Natural killer cell treated with Interleukin-12 subunit alpha and Interleukin-12 subunit beta and Interleukin-15 and Interleukin-18, amount 100 ng/mL, for 72 hours (primary cell): ENCODE measurements at places on chromosomes 3 and 15.

DNA sequence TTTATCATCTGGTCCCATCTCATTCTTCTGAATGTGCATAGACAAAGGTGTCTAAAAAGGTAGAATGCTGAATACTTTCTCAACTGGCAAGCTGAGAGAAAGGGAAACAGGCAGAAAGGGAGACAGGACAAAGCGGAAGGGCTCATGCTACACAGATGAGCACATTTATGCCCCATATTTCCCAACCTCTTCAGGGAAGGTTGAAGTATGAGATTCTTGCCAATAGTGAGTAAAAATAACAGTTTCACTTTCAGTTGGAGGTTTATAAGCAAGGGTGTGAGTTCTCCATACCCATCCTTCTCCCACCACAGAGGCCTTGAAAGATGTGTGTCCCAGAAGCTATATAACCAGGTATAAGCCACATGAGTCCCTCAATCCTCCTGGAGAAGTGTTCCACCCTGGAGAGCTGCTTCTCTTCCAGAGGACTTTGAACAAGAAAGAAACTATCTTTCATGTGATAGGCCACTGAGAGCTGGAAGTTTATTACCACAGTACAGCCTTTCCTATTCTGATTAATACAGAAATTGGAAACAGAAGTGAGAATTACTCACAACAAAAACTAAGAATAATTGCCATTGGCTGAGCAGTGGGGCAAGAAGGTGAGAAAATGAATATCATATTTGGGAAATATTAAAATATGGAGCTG is 709.4 kb upstream of the NR2F2 start:
- DNase-seq: peak; percentile 68

GRCh38 chr15:98931004-98931403 is 76.6 kb downstream of the PGPEP1L start:
- no peak for DNase-seq

DNA sequence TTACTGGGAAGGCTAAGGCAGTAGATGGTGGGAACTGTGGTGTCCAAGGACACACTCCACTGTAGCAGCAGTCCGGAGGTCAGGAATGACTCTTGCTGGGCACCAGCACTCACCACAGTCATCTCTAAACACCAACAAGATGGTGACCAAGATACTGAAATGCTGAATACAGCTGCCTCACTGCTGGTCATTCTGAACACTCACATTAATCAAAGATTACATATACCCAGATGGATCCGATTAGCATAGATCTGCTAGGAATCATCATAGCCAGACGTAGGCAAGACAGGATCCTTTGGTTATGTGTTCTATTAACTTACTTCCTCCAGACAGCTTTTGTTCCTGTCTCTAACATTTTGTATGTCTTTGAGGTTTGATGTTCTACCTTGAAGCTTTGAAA is 134.9 kb upstream of the BFSP2 start:
- no peak for DNase-seq

DNA sequence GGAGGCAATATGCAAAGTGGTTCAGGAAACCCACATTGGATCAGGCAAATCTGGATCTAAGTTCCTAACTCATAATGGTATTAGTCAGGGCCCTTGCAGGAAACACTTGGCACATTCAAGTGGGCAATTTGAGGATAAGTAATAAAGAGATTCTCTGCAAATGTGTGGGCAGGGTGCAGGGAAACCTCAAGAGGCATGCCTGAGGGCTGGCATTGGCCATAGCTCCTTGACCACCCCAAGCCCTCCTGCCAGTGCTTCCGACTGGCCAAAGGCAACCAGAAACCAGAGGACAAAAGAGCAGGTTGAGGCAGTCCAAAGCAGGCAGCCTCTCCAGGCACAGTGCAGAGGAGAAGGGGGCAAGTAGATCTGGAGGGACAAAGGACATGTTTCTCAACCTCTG is 130.8 kb upstream of the SNTN start:
- no peak for DNase-seq

- no peak for DNase-seq
Measured at GRCh38 chr3:50341537-50341936, 901 bp upstream of the RASSF1 start.

- DNase-seq: no peak
Measured at GRCh38 chr3:178705925-178706324, 169.7 kb downstream of the KCNMB2 start.

DNA sequence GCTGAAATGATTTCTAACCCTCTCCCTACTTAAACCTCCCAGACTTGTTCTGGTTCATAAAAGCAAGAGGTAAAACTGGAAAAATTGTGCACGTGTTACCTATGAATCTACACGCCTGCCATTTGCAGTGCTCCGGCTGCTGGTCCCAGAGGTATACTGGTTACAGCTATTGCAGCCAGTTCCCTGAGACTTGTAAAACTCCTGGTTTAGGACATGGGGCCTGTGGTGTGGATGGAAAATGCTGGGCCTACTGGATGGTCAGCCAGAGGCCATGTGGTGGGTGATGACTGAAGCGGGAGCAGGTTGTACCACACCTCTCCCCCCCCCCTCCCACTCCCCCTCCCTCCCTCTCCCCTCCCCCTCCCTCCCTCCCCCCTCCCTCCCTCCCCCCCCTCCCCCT is 45.0 kb downstream of the SENP2 start:
- no peak for DNase-seq

DNA sequence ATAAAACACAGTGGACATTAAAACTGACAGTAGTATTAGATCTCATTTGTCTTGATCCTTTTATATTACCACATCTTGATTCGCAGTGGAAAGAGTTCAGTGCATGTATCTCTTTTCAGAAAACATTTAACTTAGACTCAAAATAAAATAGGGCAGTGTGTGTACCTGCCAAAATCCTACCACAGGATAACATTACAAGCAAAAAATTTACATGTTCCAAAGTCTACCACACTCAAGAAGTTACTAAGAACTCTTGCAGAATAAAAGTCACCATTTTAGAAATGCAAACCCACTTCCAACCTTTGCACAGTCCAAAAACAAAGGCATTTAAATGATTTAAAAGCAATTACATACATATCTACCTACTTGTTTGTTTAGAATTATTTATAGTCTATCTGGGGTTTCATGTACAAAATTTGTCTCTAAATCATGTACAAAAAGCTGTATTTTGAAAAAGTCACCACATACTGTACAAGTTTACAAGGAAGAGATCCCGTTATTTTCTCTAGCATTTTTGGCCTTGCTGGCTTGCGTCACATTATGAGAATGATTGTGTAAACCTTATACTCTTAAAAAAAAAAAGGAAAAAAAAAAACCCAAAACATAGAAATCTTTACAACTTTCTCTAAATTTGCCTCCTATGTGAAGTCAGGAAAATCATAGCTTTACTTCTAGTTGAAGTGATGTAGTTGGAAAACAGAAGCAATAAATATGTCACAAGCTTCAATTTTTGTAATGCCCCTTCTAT is 153.8 kb downstream of the ADAM10 start:
- DNase-seq: no peak

GRCh38 chr3:147915057-147915456 is 505.9 kb downstream of the ZIC1 start:
- DNase-seq: no peak

GRCh38 chr3:42501681-42502428 is 588 bp upstream of the VIPR1 start:
- DNase-seq: no peak

- no peak for DNase-seq
Measured at GRCh38 chr15:92011611-92012367, 158.3 kb downstream of the SLCO3A1 start.

GRCh38 chr3:9214599-9214998 is 34.8 kb downstream of the SRGAP3 start:
- no peak for DNase-seq

DNA sequence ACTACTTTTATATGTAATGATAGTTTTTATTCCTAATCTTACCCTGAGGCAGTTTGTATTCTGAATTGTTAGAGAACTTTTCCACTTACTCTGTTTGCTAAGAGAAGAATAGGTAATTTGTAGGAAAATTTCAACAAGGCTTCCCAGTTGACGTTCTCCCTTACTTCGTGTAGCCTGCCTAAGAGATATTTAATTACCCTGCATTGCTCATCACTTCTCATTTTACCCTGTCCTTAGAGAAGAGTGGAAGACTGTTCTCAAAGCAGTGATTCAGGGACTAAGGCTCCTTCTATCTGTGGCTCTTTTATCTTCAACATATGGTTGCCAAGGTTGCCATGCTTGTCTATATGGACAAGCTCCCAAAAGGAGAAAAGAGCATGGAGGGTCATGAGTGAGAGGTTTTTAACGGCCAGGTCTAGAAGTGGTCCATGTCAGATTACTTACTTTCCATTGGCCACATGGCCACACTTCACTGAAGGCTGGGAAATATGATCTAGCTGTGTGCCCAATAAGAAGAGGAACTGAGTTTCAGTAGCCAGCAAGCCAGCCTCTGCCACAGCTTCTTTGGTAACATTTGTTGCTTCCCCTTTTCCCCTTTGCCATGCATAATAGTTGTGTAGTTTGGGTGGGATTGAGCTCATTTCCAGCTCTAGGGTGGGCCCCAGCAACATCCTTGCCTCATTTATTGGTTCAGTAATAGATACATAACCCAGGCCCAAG is 22.1 kb downstream of the PDE8A start:
- no peak for DNase-seq

- no peak for DNase-seq
Measured at GRCh38 chr3:4138786-4139431, 164.3 kb upstream of the SETMAR start.

DNA sequence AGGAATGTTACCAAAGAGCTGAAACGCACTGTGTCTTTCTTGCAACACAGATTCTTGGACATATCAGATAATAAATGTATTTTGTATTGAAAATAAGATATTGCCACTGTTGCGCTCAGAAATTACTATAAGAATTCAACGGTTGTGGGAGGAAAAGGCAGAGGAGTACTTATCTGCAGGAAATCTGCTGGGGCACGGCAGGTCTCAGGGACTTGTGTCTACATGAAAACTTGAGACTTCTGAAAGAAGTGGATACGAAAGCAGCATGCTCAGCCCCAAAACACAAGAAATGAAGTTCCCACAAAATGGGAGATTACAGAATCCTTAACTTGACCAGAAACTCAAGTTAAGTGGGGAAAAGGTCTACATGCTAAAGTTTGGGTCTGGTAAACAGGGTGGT is 86.5 kb downstream of the IGSF11 start:
- no peak for DNase-seq

DNA sequence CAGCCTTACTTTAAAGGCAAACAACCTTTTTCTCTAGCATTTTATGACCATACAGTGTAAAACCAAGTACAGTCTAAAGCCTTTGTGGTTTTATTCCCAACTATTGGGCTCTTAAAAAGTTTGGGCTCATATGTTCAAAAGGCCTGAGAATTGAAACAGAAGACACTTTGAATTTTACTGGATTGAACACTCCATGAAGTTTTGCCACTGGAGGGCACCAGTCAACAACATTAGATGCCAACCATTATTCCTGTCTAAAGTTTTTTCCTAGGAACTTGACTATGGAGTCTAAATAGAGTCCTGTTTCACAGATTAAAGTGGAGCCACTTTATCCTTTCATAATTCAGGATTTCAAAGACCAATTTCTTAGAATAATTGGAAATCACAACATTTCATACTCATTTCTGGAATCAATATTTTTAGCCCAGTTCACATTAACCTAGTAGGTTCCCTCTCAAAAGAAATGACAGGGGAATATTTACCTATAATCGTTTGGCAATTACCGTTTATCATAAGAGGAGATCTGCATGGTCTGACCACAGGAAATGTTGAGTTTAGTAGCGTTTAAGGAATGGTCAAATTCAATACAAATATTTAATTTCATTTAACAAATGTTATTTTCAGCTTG is 244.1 kb upstream of the PDZRN3 start:
- DNase-seq: no peak

DNA sequence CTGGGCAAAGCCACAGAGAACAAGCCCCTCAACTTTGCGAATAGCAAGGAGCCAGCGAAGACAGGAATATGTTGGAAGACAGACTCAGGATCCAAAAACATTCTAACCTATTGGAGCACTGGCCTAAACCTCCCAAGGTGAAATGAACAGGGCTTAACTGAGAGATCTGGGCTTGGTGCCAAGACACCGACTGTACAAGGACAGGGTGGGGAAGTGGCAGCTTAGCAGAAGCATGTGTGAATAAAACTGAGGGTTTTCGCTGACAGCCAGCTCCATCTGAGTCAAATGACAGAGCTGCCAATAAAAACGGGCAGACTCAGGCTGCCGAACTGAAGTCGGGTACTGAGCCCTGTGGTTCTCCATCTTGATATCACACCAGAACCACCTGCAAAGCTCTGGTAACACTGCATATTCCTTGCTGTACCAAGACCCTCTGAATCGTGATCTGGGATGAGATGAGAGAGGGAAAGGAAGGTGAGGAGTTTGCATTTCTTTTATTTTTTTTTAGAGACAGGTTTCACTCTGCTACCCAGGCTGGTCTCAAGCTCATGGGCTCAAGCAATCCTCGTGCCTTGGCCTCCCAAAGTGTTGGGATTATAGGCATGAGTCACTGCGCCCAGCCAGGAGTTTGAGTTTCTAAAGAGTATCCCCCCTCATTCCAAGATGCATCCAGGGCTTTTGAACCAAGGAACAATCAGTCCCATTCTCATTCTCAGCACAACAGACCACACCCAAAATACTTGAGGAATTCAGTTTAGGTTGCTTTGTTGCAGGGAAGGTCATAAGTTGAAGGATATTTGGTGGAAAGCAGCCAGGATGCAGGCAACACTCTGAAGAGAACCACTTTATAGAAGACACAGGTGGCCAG is 6.0 kb upstream of the PLCB2 start:
- peak; percentile 63 for DNase-seq

- DNase-seq: no peak
Measured at GRCh38 chr3:177300039-177300833, 103.0 kb upstream of the TBL1XR1 start.

DNA sequence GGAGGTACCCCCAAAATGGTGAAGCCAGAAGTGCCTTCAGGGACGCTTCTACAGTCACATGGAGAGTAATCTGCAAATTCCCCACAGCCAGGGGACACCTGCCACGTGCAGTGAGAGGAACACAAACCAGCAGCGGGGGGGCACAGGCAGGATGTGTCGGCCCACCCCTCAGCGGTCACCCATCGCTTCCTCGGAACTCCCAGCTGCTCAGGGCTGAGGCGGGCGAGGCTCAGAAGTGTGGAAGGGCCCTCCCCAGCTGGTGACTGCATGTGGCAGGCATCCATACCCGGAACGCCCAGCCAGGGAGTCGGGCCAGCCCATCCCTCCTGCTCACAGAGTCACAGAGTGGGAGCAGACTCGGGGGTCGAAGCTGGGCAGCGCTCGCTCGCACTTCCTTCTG is 63.7 kb downstream of the SLC12A8 start:
- peak; percentile 65 for DNase-seq

GRCh38 chr3:150751781-150752263 is 11.1 kb downstream of the SIAH2 start:
- no peak for DNase-seq

DNA sequence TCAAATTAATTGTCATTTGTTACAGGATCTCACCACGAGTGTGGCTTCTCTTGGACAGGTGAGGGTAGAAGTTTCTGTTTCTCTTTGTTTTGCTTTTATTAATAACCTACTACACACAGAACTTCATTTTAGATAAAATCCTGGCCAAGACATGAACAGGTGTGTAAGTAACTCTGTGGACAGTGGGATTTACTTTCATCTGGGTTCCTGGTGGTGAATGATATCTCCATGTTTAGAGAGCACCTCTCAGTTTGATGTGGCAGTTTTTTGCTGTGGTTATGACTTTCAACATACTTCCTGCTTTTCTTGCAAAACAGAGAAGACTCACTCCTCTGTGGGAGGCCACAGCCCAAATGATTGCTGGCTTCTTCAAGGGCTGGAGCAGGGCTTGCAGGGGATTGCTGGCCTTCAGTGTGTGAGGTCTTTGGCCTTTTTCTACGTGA is 71.1 kb upstream of the XCR1 start:
- peak; percentile 91 for DNase-seq

- DNase-seq: no peak
Measured at GRCh38 chr3:116445311-116445841, at the start of gene LSAMP. LSAMP (minus strand) TSS chr3:116445487.

- no peak for DNase-seq
Measured at GRCh38 chr3:71191031-71191482, 392.5 kb downstream of the FOXP1 start.
